ENCODE measurements at places on chromosomes 6 and 20.

DNA sequence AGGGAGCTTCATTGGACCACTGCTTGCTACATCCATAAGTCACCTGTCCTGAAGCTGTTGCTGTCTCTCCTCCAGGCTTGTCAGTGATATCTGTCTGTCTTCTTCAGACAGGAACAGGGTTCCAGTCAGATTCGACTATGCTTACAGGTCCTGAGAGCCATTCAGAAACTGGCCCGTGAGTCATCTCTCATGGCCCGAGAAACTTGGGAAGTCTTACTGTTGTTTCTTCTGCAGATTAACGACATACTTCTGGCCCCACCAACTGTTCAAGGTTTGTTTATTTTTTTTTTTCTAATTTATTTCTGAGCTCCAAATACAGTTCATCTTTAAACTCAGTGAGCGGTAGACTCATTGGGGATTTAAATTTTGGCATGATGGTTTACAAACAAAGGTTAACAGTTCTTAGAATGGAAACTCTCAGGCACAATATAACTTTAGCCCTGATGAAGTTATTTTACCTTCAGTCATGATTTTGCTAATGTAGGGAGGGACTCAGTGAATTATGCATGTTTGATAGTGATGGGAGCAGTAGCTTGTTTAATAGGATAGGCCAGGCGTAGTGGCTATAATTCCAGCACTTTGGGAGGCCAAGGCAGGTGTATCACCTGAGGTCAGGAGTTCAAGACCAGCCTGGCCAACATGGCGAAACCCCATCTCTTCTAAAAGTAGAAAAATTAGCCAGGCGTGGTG lies 24.7 kb downstream of the RALGAPB start:
- peak; percentile 55 for DNase-seq

- no peak for DNase-seq
Observed at GRCh38 chr20:58028123-58028522, 200.3 kb downstream of the ANKRD60 start.

DNA sequence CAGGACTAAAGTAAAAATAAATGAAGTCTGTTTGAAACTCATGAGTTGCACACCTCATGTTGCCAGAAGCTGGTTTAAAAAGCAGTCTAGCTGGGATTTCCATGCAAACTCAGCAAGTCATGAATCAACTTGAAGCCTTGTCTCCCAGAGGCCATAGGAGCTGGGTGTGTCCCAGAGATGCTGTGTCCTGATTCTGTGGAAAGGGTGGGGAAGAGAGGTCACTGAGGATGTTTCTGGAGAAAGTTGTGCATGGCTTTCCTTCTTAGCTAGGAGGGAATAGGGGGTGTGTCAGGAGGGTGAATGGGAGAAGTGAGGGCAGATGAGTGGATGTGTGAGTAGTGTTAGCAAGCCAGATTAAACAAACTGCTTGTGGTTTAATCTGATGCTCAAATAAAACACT lies 111.3 kb downstream of the ADAT2 start:
- no peak for DNase-seq

GRCh38 chr20:31923388-31924331 lies 28.2 kb downstream of the PDRG1 start:
- DNase-seq: no peak

GRCh38 chr20:23080521-23080920 lies 5.6 kb downstream of the CD93 start:
- no peak for DNase-seq

DNA sequence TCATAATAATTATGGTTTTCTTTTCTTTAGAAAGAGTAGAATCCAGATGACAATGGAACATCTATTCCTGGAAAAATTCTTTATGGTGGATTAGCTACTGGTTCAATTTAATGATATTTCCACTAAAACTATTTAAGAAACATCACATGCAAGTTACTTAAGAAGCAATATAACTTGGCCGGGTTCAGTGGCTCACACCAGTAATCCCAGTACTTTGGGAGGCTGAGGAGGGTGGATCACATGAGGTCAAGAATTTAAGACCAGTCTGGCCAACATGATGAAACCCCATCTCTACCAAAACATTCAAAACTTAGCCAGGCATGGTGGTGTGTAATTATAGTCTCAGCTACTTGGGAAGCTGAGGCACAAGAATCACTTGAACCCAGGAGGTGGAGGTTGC lies 65.9 kb upstream of the SMLR1 start:
- no peak for DNase-seq

DNA sequence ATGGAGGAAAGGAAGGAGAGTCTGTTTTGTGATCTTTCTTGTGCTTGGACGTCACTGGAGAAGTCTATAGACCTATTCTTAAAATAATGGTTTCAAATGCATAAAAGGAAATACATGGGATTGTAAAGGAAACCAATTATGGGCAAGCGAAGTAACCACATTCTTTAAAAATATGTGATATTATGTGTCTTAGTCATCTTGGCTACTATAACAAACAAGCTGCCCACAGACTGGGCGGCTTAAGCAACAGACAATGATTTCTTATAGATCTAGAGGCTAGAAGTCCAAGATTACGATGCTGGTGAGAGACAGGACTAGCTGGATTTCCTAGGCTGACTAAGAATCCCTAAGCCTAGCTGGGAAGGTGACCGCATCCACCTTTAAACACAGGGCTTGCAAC lies 49.4 kb upstream of the CD83 start:
- peak; percentile 89 for DNase-seq

GRCh38 chr6:155523821-155524651 lies 68.4 kb upstream of the NOX3 start:
- peak; percentile 76 for DNase-seq

GRCh38 chr6:131000544-131000943 lies 62.5 kb downstream of the EPB41L2 start:
- DNase-seq: no peak

DNA sequence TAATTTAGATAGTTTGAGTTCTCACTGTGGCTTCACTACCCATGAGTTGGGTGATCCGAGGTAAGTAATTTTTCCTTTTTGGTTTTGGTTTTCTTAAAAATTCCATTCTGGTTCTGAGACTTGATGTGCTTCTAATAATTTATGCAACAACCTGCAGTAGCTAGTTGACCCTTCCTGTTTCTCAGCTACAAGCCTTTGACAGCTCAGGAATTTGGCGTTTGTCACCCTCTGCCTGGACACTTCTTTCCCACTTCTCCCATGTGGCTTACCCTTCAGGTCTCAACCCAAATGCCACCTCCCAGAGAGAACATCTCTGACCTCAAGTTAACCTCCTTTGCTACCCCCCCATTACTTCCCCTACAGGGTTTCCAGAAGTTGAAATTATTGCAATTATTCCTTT lies 49.7 kb upstream of the TSHZ2 start:
- no peak for DNase-seq

- no peak for DNase-seq
Observed at GRCh38 chr6:7899101-7899888, 11.3 kb downstream of the TXNDC5 start.
